Fibroblast of mammary gland (primary cell): ENCODE measurements at places on chromosomes 1 and 21.

GRCh38 chr1:155043301-155043702 lies 7.8 kb upstream of the ADAM15 start:
- DNase-seq: no peak

GRCh38 chr1:183778568-183779433 lies 26.1 kb upstream of the RGL1 start:
- no peak for DNase-seq

- DNase-seq: peak; percentile 63
Measured at GRCh38 chr1:113123737-113124136, 50.7 kb downstream of the LRIG2 start.

DNA sequence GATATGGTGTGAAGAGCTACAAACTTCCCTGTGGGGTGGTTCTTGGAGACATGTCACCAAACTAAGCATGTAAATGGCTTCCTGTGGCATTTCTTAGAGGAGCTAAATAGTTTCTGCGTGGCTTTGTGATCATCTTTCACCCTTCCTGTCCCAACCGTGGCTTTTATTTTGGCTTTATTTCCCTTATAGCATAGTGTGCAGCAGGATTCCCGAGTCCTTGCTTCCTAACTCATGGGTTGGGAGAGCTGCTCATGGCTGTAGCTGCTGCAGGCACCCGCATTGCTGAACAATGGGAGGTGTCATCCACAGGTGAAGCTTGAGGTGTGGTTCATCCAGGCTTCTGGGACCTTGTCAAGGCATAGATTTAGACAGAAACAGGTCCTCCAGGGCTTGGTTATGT lies 192.0 kb downstream of the SDCCAG8 start:
- DNase-seq: no peak

DNA sequence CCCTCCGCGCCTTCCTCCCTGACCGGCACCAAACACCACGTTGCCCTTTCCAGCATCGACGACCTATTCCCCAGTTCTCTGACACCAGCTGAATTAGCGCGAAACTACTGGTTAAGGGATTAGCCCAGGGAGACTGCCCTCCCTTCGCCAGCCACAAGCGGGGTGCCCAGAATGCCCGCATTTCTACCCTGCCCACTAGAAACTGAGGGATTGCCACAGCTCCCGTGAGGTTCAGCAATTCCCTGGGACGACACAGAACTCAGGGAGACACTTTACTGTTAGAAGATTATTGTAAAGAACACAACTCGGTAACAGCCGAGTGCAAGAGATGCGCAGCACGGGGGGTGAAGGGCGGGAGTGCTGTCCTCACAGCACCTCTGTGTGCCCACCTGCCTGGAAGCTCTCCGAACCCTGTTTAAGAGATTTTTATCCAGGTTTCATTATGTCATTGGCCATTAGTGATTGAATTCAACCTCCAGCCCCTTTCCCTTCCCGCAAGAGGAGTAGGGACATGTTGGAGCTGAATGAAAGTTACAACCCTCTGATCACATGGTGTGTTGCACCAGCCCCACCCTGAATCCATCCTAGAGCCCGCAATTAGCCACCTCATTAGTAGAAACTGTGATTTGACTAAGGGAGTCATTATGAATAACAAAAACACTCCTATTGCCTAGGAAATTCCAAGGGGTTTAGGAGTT lies 15.8 kb upstream of the RIPPLY3 start:
- DNase-seq: no peak

GRCh38 chr1:76668046-76668445 lies 199.2 kb upstream of the ST6GALNAC5 start:
- DNase-seq: no peak

GRCh38 chr1:153428791-153429190 lies 12.5 kb downstream of the S100A7A start:
- DNase-seq: no peak

GRCh38 chr1:172658871-172659453 lies at the start of gene FASLG:
TSS of gene FASLG (plus strand) at chr1:172659103. CDS start at chr1:172659202, 99 bp downstream.
- no peak for DNase-seq

DNA sequence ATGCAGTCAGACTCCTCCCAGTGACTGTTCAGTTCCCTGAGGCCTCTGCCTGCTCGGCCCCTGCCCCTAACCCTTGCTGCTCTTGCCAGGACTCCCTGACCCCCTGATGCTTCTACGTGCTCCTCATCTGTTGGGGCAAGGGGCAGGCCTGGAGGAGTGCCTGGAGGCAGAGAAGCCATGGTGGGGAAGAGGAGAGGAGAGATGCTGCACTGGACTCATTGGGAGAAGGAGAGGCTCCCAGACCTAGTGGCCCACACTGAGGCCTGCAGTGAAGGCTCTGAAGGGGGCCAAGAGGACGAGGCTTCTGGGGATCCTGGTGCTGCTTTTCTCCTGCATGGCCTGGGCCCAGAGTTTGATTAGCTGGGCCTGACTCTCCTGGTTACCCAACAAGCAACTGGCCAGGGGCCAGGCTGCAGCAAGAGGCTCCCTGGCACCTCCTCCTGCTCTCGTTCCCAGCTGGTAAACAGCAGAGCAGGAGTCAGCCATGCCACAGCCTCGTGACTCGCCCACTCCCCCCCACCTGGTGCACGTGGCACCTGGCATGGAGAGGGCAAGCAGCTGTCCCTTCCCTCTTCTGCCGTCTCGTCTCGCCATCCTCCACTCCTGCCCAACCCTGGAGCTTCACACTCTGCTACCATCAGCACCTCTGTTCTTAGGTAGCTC lies 847 bp upstream of the RORC start:
- peak; percentile 45 for DNase-seq

DNA sequence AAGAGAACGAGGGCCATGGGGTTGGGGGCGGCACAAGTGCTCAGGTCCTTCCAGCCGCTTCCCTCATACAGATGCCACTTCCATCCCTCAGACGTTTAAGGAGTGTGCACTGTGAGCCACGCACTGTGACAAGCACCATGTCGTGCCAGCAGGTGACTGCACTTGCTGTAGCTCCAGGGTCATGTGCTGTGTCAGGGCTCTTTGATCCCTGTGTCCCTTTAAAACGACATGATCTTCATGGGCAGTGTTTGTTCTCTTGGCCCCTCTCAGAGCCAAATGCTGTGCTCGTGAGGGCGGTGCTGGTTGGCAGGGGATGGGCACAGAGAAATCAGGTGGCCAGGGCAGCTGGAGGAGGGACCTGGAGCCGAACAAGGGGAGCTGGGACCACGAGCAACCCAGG lies 19.9 kb downstream of the IL10RB start:
- DNase-seq: no peak

GRCh38 chr1:71044833-71045232 lies 2.8 kb downstream of the PTGER3 start:
- DNase-seq: no peak

DNA sequence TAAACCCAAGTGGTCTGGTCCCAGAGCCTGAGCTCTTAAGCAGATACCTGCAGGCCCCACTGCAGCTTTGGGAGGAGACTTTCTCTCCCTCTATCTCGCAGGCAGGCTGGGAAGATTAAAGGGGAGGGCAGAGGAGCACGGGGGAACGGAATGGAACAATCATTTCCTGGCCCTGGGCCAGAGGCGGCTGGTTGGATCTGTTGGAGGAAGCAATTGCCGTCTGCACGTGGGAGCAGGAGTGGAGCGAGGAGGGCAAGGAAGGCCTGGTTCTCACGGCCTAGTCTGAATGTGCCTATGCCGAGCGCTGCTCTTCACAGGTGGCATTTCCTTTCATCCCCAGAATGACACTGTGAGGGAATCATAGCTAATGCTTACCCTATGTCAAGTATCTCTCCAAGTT lies 23.7 kb downstream of the NKAIN1 start:
- DNase-seq: peak; percentile 46

- DNase-seq: peak; percentile 6
Measured at GRCh38 chr1:154081386-154082126, 73.3 kb downstream of the NUP210L start.
